ENCODE measurements at places on chromosomes 16 and 17.

DNA sequence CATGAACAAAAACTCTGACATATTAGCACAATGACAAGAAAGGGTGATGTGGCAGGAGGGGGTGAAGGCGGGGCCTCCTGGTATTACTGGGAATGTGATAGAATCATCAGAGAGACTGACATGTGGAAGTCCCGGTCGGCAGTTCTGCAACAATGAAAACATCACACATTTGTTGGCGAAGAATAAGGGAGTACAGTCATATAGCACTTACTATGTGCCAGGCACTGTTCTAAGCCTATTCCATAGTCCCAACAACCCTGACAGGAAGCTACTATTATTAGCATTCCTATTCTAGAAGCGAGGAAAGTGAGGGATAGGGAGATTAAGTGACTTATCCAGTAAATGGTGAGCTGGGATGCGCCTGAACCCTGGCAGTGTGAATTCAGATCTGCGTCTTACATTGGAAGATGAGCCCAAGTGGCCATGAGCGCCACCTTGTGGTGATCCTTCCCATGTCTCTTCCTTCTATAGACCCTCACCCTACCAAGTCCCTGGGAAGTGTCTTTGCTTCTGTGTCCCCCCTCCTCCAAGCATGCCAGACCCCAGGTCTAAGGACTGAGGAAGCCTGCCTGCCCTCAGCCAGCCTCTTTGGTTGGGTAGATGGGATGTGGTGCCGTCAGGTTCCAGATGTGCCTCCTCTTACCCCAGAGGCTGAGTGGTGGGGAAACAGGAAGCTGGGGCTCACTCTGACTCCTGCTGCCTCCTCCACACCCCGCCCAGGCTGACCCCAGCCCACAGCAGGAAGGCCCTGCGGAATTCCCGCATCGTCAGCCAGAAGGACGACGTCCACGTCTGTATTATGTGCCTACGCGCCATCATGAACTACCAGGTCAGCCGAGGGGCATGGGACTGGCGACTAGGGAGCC is 14.0 kb downstream of the FMNL1 start:
- DNase-seq = no peak
- peaks cover 5% of the 10 kb centered on the region for H3K36me3 ChIP-seq
- no peaks in the 10 kb centered on the region for H3K27me3 ChIP-seq

- no peaks in the 10 kb centered on the region for H3K4me1 ChIP-seq
- DNase-seq = no peak
- H3K4me3 ChIP-seq = no peak overlapping the region
- H3K27me3 ChIP-seq = no peaks in the 10 kb centered on the region
Measured at GRCh38 chr17:34715504-34715903, 136.1 kb downstream of the TMEM132E start.

GRCh38 chr17:4544951-4545216 is 10.3 kb downstream of the MYBBP1A start:
- no peak overlapping the region for H3K27ac ChIP-seq
- no peak overlapping the region for H3K4me3 ChIP-seq
- no peaks in the 10 kb centered on the region for H3K4me1 ChIP-seq
- no peak for DNase-seq

DNA sequence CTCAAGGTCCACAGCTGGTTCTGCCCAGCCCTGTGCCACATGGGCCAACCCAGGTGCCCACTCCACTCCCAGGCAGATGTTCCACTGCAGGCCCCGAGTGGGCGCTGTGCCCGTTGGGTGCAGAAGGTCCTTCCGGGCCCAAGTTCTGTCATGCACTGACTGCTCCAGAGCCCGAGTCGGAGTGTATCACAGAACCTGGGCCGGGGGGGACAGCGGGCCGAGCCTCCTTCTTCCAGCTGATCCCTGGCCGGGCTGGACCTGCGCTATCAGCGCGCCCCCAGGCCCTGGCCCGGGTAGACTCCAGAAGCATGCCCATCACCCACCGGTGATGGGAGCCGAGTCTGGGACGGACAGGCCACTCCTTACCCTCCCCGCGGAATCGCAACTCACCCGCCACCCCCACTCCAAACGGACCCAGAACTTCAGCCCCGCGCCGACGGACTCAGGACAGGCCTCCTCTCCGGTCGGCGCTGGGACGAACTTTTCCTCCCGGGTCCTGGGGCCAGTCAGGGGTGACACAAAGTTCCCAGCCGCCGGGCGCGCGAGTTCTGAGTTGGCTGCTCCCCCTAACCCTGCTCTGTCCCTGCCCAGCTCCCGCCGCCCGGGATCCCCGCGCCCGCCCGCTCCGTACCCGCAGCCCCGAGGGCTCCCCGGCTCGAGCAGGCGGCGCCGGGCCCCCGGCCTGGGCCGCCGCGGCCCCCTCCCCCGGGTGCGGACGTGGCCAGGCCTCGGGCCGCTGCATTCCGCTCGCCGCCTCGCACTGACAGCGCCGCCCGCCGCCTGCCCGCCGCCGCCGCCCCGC is at the start of gene COPZ2:
Gene COPZ2, minus strand, starts transcription at position 762 of the 802 bp plus-strand sequence. Its CDS starts 20 bp downstream, at position 742.
- peak within 1 kb of the TSS; percentile 86 for H3K27ac ChIP-seq
- no peaks in the 10 kb centered on the region for H3K36me3 ChIP-seq
- peak within 1 kb of the TSS; percentile 73 for H3K4me3 ChIP-seq
- H3K27me3 ChIP-seq = no peaks in the 10 kb centered on the region

DNA sequence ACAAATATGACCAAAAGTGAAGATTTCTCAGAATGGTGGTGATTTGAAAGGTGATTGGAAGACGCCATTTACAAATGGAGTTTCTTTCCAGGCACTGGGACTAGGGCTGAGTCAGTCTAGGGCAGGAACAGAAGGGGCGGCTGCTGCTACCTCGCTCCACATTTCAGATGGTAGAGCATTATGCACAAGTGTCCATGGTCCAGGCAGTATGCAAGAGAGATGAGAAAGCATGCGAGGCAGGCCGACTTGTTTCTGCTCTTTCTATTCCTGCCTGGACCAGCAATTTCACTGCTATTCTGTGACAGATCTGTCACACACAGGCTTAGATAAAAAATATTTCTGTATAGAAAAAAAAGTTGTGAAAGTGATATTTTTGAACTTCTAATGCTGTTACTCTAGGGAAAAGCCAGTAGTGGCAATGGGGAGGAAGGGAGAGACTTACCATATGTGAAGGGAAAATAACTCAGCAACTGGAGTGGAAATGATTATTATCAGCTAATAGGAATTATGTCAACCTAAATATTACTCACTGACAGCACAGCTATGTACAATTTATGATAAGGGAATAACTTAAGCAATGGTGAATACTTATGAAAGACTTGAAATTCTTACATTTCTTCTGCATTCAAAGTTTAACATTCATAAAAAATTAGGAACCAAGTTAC is 134.7 kb upstream of the NETO2 start:
- no peak overlapping the region for H3K4me3 ChIP-seq
- no peak for DNase-seq
- no peak overlapping the region for H3K27ac ChIP-seq
- no peaks in the 10 kb centered on the region for H3K36me3 ChIP-seq
- no peaks in the 10 kb centered on the region for H3K27me3 ChIP-seq

DNA sequence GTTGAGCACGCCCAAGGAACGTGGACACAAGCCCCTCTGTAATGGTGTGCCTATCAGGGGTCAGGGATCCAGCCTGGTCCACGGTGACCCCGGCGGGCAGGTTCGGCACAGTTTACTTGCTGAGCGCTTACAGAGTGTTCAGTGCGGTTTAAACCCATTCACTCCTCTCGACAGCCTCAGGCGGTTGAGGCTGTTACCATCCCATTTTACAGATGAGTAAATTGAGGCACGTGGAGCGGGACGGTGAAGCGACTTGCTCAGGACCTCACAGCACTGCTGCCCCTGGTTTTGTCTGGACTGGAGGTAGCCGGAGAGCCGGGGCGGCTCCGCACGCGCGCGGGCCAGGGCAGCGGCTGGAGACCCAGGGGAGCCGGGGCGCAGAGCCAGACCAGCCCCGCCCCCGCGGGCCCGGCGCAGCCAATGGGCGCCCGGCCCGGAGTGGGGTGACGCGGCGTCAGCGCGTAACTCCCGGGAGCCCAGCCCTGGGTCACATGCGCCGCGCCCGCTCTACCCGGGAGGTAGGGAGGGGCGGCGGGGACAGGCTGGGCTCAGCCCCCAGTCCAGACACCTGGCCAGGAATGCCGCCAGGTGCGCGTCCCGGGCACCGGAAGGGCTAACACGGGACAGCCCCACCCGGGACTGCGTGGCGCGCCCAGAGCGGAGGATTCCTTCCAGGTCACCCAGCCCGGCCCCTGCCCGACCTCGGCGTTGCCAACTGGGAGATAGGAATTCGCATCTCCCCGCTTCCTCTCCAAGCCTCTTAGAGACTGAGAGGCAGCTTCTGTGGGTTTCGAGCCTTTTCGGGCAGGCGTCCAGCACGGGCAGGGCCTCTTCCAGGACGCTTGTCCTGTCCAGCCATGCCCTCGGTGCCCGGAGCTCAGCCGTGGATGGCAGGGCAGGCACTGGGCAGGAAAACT is 3.3 kb upstream of the SREBF1 start:
- H3K4me3 ChIP-seq = peak overlapping the region; percentile 50
- no peaks in the 10 kb centered on the region for H3K27me3 ChIP-seq
- no peaks in the 10 kb centered on the region for H3K36me3 ChIP-seq
- peaks cover 66% of the 10 kb centered on the region for H3K4me1 ChIP-seq
- no peak for DNase-seq

- H3K36me3 ChIP-seq = no peaks in the 10 kb centered on the region
- H3K27ac ChIP-seq = no peak overlapping the region
- DNase-seq = no peak
- peaks cover 9% of the 10 kb centered on the region for H3K4me1 ChIP-seq
- H3K4me3 ChIP-seq = no peak overlapping the region
Measured at GRCh38 chr16:84357191-84357651, 11.1 kb upstream of the ATP2C2 start.

DNA sequence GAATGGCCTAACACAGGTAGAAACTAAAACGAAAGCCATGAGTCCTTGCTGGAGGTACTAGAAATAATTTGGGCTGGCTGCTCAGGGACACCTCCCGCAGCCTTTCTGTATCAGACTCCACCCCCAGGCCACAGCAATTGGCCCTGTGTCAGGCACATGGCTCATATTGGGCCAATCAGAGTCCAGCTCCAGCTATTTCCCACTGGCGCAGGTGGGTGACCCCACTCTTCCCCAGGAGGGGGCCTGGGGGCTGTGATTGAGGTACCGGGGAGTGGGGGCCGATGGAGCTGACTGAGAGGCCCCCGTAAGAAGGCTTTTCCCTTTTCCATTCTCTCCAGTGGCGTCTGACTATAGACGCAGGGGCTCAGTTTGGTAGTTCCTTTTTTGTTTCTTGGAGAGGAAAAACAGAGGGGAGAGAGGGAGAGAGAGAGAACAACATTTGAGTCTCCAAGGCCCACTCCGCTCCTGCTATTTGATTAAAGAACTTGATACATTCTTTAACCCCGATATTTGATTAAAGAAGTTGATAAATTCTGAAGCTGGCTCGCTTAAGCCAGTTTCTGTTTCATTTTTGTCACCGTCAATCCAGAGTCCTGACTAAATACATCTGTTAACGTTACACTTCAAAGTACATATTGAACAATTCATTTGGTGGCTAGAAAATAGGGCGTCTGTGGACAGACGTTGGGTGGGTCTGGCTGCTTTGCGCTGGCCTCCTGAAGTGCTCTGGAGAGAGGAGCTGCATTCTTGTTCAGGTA is 26.3 kb downstream of the FOXL1 start:
- no peaks in the 10 kb centered on the region for H3K36me3 ChIP-seq
- DNase-seq = no peak
- H3K27ac ChIP-seq = no peak overlapping the region
- H3K4me3 ChIP-seq = peak overlapping the region; percentile 10
- no peaks in the 10 kb centered on the region for H3K27me3 ChIP-seq

DNA sequence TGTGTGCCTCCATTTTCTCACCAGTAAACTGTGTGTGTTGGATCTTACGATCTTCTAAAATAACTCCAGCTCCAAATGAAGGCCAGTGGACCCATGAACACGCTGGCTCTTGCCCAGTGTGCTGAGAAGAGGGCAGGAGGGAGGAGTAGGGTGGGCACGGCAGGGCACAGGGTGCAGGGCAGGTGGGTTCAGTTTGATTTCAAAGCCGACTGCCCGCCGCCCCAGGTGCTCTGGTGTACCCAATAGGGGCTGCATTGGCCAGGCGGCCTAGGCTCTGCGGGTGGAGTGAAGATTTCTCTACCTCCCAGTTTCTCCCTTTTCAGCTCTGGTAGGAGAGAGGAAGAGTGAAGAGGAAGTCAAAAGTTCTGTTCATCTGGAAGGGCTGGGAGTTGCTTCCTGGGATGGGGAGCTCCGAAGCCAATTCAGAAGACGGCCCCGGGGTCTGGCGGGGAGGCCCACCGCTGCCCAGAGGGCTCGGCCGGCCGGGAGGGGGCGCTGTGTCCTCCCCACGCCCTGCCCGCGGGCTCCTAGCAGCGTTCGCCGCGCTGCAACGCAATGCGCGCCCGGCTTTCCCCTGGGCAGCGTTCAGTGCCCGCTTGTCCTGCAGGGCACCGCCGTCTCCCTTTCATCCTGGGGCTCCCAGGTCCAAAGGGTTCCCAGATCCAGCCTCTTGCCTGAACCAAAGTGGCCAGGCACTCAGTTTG is 1.1 kb upstream of the CRHR1 start:
- H3K36me3 ChIP-seq = no peaks in the 10 kb centered on the region
- peak overlapping the region; percentile 45 for H3K4me3 ChIP-seq
- DNase-seq = no peak
- H3K4me1 ChIP-seq = peaks cover 40% of the 10 kb centered on the region
- no peaks in the 10 kb centered on the region for H3K27me3 ChIP-seq

DNA sequence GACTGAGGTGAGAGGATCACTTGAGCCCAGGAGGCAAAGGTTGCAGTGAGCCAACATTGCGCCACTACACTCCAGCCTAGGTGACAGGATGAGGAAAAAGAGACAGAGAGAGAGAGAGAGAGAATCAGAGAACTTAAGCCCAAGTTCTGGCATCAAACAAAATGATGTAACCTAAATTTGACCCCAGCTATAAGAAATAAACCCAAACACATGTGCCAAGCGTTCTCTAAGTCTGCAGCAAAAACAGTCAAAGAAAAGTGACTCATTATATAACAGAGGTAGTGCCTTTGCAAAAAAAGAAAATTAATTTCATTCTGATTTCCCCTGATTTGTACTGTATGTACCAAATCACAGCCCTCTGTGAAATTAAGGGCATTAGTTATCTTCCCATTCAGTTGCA is 89.5 kb downstream of the CDH11 start:
- peaks cover 7% of the 10 kb centered on the region for H3K4me1 ChIP-seq
- DNase-seq = no peak
- H3K27me3 ChIP-seq = no peaks in the 10 kb centered on the region
- no peaks in the 10 kb centered on the region for H3K36me3 ChIP-seq
- no peak overlapping the region for H3K27ac ChIP-seq

DNA sequence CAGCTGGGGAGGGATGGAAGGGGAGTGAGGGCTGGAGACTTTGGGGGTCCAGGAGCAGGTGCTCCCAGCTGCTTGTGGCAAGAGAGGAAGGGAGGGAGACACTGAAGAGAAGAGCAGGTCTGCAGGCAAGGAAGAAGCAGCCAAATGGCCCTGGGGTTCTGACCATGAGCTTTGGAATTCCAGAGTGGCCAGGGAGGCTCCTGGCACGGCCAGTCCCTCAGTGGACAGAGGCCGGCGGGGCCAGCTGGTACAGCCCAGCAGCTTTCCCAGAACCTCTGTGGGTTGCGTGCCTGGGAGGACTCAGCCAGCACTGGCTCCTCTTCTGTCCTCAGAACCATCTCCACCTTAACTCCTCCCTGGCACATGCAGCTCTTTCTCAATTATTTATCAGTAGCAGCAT is 233.0 kb downstream of the MSI2 start:
- DNase-seq = no peak
- H3K36me3 ChIP-seq = no peaks in the 10 kb centered on the region
- H3K27ac ChIP-seq = no peak overlapping the region

- no peaks in the 10 kb centered on the region for H3K36me3 ChIP-seq
- H3K27ac ChIP-seq = no peak overlapping the region
- H3K4me1 ChIP-seq = peaks cover 9% of the 10 kb centered on the region
- H3K4me3 ChIP-seq = no peak overlapping the region
Measured at GRCh38 chr17:74851612-74852236, 8.0 kb downstream of the GRIN2C start.
